Heart left ventricle (tissue), 16 donors: ENCODE measurements at places on chromosomes 3 and 15. TPM values are rescaled to one million over a fixed set of nuclear protein-coding genes. Genes with fewer than 3 reads are reported as not detected.

GRCh38 chr15:71125831-71126450, 10.7 kb downstream of the THSD4 start:
- no peaks in the 10 kb centered on the region for H3K36me3 ChIP-seq
- no peak overlapping the region for H3K4me3 ChIP-seq
- H3K27ac ChIP-seq: peak overlapping the region; percentile 56
- no peak for DNase-seq
- no peaks in the 10 kb centered on the region for H3K4me1 ChIP-seq

GRCh38 chr15:101088788-101089578, 162.9 kb downstream of the CHSY1 start:
- H3K36me3 ChIP-seq: no peaks in the 10 kb centered on the region
- peaks cover 39% of the 10 kb centered on the region for H3K4me1 ChIP-seq
- no peaks in the 10 kb centered on the region for H3K27me3 ChIP-seq
- H3K4me3 ChIP-seq: peak overlapping the region; percentile 30

DNA sequence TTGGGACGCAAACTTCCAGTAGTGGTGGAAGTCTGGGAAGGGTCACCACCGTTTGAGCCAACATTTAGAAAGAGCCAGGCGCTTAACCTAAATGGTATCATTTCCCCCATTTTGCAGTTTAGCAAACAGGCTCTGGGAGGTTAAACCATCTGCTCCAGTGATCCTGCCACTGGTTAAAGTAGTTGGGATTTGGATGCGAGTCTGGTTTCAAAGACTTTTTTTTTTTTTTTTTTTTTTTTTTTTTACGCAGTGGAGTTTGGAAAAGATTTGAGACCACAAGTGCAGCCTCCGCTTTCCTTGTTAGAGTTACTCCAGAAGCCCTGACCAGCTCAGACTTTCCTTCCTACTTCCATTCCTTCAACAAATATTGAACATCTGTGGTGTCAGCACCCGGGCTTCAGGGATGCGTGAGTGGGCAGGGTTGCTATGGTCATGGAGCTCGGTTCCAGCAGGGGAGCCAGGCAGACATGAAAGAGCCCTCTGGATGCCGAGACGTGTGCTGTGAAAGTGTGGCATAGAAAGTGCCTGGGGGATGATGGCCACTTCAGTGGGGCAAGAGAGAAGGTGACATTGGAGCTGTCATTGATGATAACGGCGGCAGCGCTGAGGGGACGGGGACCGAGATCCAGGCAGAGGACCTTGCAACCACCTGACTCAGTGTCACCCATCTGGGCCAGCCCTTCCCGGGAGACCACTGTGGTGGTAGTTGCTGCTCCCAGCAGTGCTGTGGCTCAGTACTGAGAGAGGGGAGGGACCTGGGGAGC, 1.1 kb upstream of the RNU6-1 start:
- H3K27ac ChIP-seq: peak overlapping the region; percentile 93
- peak overlapping the region; percentile 92 for H3K4me3 ChIP-seq
- DNase-seq: no peak

GRCh38 chr15:27592036-27592760, 506.9 kb downstream of the OCA2 start:
- H3K36me3 ChIP-seq: no peaks in the 10 kb centered on the region
- H3K27ac ChIP-seq: no peak overlapping the region
- no peak overlapping the region for H3K4me3 ChIP-seq
- no peaks in the 10 kb centered on the region for H3K27me3 ChIP-seq
- DNase-seq: no peak

DNA sequence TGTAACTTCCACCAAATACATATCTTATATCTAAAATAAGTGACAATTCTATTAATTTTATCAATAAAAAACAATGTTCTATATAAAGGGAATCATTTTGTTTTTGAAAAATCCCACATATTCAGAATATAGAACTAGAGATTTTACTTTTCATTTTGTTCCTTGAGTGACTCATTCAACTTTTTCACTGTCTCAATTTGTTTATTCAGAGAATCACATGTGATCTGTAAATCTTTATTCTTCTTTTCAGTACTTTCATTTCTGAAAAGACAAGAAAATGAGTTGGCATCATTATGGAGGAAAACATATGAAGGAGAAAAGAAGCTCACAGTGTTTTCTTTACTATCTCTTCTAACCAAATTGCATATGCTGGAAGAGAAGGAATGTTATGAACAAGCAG, 35.0 kb downstream of the CIP2A start:
- H3K27ac ChIP-seq: no peak overlapping the region
- H3K4me1 ChIP-seq: no peaks in the 10 kb centered on the region
- H3K36me3 ChIP-seq: no peaks in the 10 kb centered on the region
- no peak overlapping the region for H3K4me3 ChIP-seq

GRCh38 chr3:194395778-194396538, 3.1 kb downstream of the GP5 start:
- peaks cover 21% of the 10 kb centered on the region for H3K4me1 ChIP-seq
- H3K36me3 ChIP-seq: no peaks in the 10 kb centered on the region

GRCh38 chr15:50925281-50925680, 16.8 kb downstream of the AP4E1 start:
- peaks cover 14% of the 10 kb centered on the region for H3K4me1 ChIP-seq
- H3K27ac ChIP-seq: no peak overlapping the region
- H3K27me3 ChIP-seq: no peaks in the 10 kb centered on the region
- no peak for DNase-seq

DNA sequence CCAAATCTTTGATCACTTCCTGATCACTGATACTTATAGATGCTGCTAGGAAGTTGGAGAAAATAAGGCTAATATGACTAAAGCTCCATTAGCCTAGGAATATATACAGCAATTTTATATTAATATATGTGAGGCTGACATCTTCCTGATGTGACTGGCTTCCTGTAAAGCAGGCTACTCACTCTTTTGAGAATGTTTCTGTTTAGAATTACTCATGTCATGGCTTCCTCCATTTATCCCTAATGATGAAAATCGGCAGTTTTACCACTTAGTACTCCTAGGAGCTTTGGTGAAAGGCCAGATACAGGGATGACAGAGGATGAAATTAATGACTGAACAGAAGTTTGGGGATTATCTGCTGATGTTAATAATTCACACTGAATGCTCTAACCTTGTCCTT, 3.9 kb upstream of the MAP1A start:
- DNase-seq: no peak
- H3K4me1 ChIP-seq: peaks cover 53% of the 10 kb centered on the region
- H3K4me3 ChIP-seq: no peak overlapping the region
- H3K36me3 ChIP-seq: no peaks in the 10 kb centered on the region
- no peaks in the 10 kb centered on the region for H3K27me3 ChIP-seq
- H3K27ac ChIP-seq: peak overlapping the region; percentile 33

DNA sequence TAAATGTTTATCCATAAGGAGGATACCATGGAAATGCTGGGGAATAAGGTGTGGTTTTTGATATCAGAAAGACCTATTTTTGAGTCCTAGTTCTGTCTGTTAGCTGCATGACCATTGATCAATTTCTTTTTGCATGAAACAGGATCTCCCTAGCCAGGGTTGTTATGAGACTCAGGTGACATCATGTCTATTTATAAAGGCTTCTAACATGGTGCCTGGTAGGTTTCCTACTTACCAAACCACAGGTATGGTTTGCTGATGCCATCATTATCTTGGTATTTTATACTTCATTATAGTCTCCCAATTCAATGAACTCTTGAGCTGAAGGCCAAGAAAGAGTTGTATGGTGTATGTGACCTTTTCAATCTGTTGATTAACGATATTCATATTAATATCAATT, 144.0 kb downstream of the CLSTN2 start:
- H3K4me1 ChIP-seq: no peaks in the 10 kb centered on the region
- DNase-seq: no peak
- no peaks in the 10 kb centered on the region for H3K27me3 ChIP-seq
- no peaks in the 10 kb centered on the region for H3K36me3 ChIP-seq
- no peak overlapping the region for H3K4me3 ChIP-seq

DNA sequence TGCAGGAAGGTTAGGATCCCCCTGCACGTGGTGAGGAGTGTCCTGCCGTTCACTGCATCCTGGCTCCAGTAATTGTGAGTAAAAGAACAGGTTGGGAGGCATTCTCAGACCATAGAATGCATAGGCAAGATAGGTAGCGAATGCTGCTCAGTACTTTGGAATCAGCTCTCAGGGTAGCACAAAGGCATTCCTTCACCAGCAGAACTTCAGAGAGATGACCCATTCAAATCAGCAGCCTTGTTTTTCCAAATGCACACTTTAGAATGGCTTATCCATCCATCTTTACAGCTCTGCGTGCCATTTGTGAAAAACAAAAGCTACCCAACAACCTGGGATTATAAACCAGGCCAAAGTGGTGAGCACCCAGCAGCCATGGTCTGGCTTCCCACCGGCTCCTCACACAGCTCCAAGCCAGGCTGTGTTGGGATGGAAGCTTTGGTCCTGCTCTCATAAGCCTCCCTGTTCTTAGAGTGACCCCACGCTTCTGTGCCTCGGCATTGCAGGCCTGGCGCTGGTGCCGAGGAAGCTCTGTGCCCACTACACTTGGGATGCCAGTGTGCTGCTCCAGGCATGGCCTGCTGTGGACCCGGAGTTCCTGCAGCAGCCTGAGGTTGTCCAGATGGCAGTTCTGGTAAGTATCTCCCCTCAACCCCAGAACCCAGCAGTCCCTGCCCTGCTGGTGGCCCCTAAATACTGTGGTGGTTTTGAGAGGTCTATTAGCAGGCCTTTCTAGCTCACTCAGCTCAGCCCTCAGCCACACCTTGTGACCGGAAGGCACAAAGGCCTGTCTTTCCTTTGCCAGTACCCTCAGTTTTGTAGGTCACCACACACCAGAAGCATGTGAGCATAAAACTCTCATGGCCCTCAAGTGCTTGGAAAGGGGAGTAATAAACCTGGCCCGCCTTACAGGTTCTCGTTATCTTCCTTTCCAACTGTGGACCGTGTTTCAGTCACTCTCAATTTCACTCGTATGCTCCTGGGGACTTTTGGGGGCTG, 52.9 kb upstream of the LIMD1 start:
- H3K27ac ChIP-seq: no peak overlapping the region
- H3K36me3 ChIP-seq: no peaks in the 10 kb centered on the region
- DNase-seq: no peak
- H3K4me3 ChIP-seq: no peak overlapping the region
- no peaks in the 10 kb centered on the region for H3K27me3 ChIP-seq
- peaks cover 63% of the 10 kb centered on the region for H3K4me1 ChIP-seq

DNA sequence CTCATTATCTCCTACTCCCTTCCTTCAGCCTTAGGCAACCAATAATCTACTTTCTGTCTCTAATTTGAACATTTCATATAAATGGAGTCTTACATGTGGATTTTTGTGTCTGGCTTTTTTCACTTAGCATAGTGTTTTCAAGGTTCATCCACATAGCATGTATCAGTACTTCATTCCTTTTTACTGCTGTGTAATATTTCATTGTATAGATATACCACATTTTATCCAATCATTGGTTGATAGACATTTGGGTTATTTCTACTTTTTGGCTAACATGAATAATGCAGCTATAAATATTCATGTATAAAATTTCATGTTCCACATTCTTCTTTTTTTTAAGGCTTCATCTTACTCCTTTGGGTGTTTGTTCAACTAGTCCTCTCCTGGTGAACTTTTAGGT, 20.2 kb downstream of the DBR1 start:
- no peak for DNase-seq
- H3K4me1 ChIP-seq: no peaks in the 10 kb centered on the region
- no peaks in the 10 kb centered on the region for H3K36me3 ChIP-seq

DNA sequence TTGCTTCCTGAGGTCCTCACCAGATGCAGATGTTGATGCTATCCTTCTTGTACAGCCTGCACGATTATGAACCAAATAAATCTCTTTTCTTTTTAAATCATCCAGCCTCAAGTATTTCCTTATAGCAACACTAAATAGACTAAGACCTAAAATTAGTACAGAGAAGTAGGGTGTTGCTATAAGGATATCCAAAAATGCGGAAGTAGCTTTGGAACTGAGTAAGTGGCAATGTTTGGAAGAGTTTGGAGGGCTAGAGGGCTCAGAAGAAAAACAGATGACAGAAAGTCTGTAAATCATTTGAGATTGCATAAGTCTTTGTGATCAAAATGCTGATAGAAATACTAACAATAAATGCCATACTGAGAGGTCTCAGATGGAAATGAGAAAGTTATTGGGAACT, 894.9 kb downstream of the DIPK2A start:
- H3K27ac ChIP-seq: no peak overlapping the region
- no peaks in the 10 kb centered on the region for H3K36me3 ChIP-seq
- H3K4me1 ChIP-seq: no peaks in the 10 kb centered on the region
- H3K4me3 ChIP-seq: no peak overlapping the region
- DNase-seq: no peak

GRCh38 chr3:127815641-127816605, 6.4 kb downstream of the MGLL start:
- H3K27ac ChIP-seq: peak overlapping the region; percentile 97
- peaks cover 2% of the 10 kb centered on the region for H3K36me3 ChIP-seq
- H3K4me1 ChIP-seq: peaks cover 69% of the 10 kb centered on the region
- DNase-seq: no peak
- H3K27me3 ChIP-seq: no peaks in the 10 kb centered on the region

GRCh38 chr3:124362455-124362854, 367.8 kb upstream of the UMPS start:
- DNase-seq: no peak
- H3K4me1 ChIP-seq: peaks cover 6% of the 10 kb centered on the region
- no peak overlapping the region for H3K4me3 ChIP-seq
- no peaks in the 10 kb centered on the region for H3K36me3 ChIP-seq

DNA sequence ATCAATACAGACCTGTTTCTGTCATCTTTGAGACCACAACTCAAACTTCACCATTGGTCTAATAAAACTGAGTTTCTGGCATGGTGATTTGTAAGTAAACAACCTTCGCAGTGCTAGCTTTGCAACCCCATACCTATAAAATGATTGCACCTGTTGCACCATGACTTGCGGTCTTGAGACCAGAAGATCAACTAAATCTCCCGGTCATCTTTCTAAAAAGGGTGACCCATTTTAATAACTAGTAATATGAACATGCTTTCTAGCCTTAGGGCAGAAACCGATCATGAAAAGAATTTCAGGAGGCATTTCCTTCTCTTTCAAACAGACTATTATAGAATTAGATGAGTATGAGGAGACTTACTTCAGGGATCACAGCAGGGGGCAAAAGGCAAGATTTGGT, 151.9 kb upstream of the ZNF385D start:
- no peak overlapping the region for H3K4me3 ChIP-seq
- no peaks in the 10 kb centered on the region for H3K27me3 ChIP-seq
- no peak overlapping the region for H3K27ac ChIP-seq
- H3K36me3 ChIP-seq: no peaks in the 10 kb centered on the region
- no peaks in the 10 kb centered on the region for H3K4me1 ChIP-seq

SEMA7A gene
- total RNA-seq: 0.81 TPM

SLC2A2 gene
- not detected for total RNA-seq

ZNF148 gene
- total RNA-seq: 49.7 TPM

CACNA1D gene
- 0.75 TPM for total RNA-seq

CCR9 gene
- not detected for total RNA-seq

MKRN2 gene
- total RNA-seq: 42.2 TPM

WDR72 gene
- total RNA-seq: 0.11 TPM

DPPA2 gene
- not detected for total RNA-seq

GOLGA8N gene
- 9.3 TPM for total RNA-seq

EEF1AKMT4 gene
- total RNA-seq: 2.3 TPM
